ENCODE measurements at places on chromosomes 1 and 21.
A peak's percentile ranks its signal among the peaks of the same experiment; 100 is the strongest.

GRCh38 chr1:36650200-36651065 lies 167.7 kb upstream of the CSF3R start:
- DNase-seq = peak; percentile 38

- DNase-seq = no peak
Observed at GRCh38 chr1:89001510-89001909, 9.1 kb upstream of the KYAT3 start.

- DNase-seq = no peak
Observed at GRCh38 chr1:171344473-171344820, 30.5 kb downstream of the FMO4 start.

- DNase-seq = no peak
Observed at GRCh38 chr1:116408803-116409720, 36.0 kb downstream of the ATP1A1 start.

DNA sequence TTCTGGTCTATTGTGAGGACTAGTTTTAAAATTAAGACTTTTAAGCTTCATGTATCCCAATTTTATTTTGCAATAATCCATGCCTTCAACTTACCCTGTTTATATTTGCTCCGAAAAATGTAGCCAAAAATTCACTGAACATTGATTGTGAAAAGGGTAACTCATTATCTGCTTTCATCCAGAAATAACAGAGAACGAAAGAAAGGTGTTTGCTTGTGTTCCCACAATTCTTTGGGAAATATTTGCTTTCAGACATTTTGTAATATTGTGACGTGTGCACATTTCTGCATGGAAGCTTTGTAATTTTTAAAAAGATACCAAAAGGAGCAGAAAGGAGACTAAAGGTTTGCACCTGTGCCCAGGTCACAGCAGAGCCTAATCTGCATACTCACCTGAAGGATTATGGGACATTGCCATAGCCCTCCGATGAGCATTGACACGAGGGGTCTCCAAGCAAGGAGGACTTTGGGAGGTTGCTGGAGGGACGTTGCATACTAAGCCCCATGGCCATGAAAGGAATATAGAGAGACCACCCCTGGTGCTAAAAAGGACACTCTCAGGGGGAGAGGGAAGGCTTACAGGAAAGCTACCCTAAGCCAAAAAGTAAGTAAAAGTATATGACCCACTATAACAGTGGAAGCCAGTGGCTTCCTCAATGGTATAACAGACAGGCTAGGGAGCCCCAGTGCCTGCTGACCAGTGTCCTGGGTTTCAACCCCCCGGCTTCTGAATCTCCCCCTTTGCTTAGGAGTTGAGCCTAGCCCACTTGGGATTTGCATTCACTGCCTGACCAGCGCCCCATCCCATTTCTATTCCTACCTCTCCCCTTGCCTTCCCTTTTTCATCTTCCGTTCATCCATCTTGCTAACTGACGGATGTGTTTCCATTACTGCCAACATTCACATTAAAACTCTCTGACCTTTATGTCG lies 148.6 kb upstream of the ZC3H12A start:
- DNase-seq = no peak

Measured in stimulated activated CD8-positive, alpha-beta memory T cell treated with anti-CD3 and anti-CD28 coated beads, Interleukin-15, amount 100 ng/mL, for 24 hours (primary cell).